ENCODE measurements at places on chromosomes 1 and 21. TPM values are rescaled to one million over a fixed set of nuclear protein-coding genes. Genes with fewer than 3 reads are reported as not detected.

GRCh38 chr1:33258788-33259274 lies 2.5 kb downstream of the ZNF362 start:
- peaks cover 52% of the 10 kb centered on the region for H3K4me1 ChIP-seq
- H3K36me3 ChIP-seq, result peaks cover 11% of the 10 kb centered on the region
- no peak for DNase-seq
- H3K27ac ChIP-seq, result no peak overlapping the region
- no peak overlapping the region for H3K4me3 ChIP-seq

GRCh38 chr1:63902844-63903589 lies 129.2 kb downstream of the ROR1 start:
- H3K36me3 ChIP-seq, result no peaks in the 10 kb centered on the region
- H3K27me3 ChIP-seq, result no peaks in the 10 kb centered on the region
- DNase-seq, result no peak

- no peak for DNase-seq
- H3K4me3 ChIP-seq, result no peak overlapping the region
- no peak overlapping the region for H3K27ac ChIP-seq
- no peaks in the 10 kb centered on the region for H3K4me1 ChIP-seq
Measured at GRCh38 chr1:175630076-175630475, 113.3 kb downstream of the TNR start.

DNA sequence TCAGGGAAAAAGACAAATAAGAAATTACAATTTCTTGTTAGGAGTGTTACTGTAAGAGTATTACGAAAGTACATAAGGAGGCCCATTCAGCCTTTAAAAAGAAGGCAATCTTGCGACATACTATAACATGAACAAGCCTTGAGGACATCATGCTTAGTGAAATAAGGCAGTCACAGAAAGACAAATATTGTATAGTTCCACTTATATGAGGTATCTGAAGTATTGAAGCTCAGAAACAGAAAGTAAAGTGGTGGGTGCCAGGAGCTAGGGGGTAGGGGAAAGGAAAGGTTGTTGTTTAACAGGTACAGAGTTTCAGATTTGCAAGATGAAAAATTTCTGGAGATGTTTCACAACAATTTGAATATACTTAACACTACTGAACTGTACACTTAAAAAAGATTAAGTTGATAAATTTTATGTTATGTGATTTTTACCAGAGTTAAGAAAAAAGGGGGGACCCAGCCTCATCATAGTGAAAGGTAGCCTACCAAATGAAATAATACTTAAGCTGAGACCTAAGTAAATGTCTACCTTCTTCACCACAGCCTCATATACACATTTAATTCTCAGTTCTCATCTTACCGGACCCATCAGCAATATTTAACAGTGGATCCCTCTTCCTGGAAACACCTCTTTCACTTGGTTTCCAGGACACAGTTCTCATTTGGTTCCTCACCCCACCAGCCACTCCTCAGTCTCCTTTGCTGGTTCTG lies 19.5 kb downstream of the USP24 start:
- H3K4me1 ChIP-seq, result peaks cover 19% of the 10 kb centered on the region
- no peak overlapping the region for H3K4me3 ChIP-seq
- no peak for DNase-seq

DNA sequence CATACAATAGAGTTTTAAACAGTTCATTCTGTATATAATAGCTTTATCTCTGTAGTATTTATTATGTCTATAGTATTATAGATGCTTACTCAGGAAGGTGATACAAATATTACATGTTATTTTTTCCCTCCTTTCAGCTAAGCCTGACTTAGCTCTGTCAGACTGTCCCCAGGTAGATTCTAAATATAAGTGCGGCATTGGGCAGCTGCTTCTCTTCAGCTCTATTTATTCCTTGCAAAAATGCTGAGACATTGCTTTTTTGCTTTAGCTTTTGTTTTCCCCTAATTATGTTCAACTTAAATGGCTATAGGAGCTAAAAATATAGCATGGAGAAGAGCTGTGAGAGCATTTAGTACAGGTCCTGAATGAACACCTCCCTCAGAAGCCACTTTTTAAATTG lies 203.2 kb upstream of the BEND5 start:
- H3K4me3 ChIP-seq, result no peak overlapping the region
- no peak overlapping the region for H3K27ac ChIP-seq
- H3K27me3 ChIP-seq, result no peaks in the 10 kb centered on the region
- DNase-seq, result no peak

- H3K27ac ChIP-seq, result no peak overlapping the region
- H3K4me3 ChIP-seq, result no peak overlapping the region
- peaks cover 86% of the 10 kb centered on the region for H3K36me3 ChIP-seq
- H3K27me3 ChIP-seq, result no peaks in the 10 kb centered on the region
- no peak for DNase-seq
Measured at GRCh38 chr1:116404699-116405098, 31.7 kb downstream of the ATP1A1 start.

GRCh38 chr1:51600529-51600928 lies 16.4 kb upstream of the OSBPL9 start:
- H3K27me3 ChIP-seq, result no peaks in the 10 kb centered on the region
- no peak overlapping the region for H3K4me3 ChIP-seq
- H3K4me1 ChIP-seq, result no peaks in the 10 kb centered on the region
- no peaks in the 10 kb centered on the region for H3K36me3 ChIP-seq

BEST4 gene
- 1.0 TPM for total RNA-seq

IFT25 gene
- 13.9 TPM for total RNA-seq

All from CD4-positive, alpha-beta T cell (primary cell).